Activated T-cell treated with anti-CD3 and anti-CD28 coated beads, Interleukin-2, amount 50 U/mL, for 4 hours (primary cell): ENCODE measurements at places on chromosomes 7 and 10. TPM values are rescaled to one million over a fixed set of nuclear protein-coding genes. Genes with fewer than 3 reads are reported as not detected.

- DNase-seq: no peak
Measured at GRCh38 chr10:63603709-63604445, 82.7 kb downstream of the REEP3 start.

DNA sequence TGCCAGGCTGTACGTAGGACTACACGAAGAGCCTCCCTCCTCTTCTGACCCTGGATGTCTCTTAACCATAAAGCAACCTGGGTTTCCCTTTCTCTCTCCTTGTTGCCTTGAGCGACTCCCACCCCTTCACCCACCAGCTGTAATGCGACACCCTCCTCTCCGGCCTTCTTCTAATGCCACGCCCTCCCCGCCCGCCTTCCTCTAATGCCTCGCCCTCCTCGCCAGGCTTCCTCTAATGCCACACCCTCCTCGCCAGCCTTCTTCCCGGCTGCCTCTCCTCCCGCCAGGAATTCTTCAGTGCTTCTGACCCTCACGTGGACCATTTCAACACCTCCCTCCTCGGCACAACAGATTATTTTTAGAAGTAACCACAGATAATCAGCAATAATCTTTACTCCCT is 348.5 kb upstream of the SHH start:
- no peak for DNase-seq

GRCh38 chr7:26147030-26147429 is 5.0 kb upstream of the NFE2L3 start:
- no peak for DNase-seq

DNA sequence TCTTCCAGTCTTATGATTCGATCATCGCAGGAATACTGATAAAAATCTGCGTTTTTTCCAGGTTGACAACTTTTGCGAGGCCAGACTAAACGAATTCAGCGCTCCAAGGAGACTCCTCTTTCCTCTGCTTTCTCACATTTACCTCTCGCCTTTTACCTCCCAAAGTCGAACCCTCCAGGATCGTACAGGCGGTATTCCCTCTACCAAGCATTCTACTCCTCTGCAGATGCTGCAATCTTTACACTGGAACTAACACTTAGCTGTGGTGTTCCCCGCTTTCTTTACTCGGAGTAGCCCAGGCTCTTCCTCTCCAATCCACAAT is 449 bp downstream of the NUDT5 start:
- no peak for DNase-seq

DNA sequence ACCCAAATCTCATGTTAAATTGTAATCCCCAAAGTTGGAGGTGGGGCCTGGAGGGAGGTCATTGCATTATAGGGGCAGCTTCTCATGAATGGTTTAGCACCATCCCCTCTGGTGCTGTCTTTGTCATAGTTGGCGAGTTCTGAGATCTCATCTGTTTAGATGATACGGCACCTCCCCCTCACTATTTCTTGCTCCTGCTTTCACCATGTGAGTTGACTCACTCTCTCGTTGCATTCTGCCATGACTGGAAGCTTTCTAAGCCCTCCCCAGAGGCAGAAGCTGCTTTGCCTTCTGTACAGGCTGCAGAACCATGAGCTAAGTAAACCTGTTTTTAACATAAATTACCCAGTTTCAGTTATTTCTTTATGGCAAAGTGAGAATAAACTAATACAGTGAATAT is 18.9 kb upstream of the ZNF138 start:
- no peak for DNase-seq

DNA sequence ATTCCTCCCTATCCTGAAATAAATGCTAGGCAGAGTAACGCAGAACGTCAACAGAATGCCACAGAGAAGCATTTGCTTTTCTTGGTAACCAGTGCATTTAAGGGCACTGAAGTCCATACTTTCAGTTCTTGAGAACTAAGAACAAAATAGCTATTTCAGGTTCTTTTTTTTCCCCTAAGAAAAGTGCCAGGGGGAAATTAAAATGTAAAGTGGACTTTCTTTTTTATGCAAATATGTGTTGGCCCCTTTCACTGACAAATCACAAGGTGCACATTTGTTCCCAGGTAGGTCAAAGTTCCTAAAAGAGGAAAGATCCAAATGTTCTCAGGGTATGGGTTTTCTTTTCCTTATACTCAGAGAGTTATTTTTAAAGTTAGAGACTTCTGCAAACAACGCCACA is 151.5 kb downstream of the HPSE2 start:
- no peak for DNase-seq

DNA sequence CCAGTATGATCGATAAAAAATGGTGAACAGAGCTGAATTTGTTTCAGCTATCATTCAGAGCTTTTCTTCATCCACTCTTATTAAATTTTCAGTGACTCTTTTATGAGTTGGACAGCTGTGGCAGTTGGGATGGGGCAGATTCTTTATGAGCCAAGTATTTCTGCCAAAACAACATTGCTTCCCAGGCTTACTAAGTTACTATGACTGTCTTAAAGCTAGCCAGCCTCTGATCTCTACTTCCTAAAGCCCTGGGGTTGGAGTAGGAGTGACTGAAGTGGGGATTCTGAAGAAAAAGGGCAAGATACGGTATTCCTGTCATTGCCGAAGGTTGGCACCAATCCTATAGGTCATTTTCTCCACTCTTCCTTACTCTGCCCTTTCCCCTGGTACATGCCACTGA is 12.7 kb downstream of the RPP30 start:
- no peak for DNase-seq

- peak; percentile 20 for DNase-seq
Measured at GRCh38 chr10:21740989-21741388, 207.0 kb downstream of the MLLT10 start.

DNA sequence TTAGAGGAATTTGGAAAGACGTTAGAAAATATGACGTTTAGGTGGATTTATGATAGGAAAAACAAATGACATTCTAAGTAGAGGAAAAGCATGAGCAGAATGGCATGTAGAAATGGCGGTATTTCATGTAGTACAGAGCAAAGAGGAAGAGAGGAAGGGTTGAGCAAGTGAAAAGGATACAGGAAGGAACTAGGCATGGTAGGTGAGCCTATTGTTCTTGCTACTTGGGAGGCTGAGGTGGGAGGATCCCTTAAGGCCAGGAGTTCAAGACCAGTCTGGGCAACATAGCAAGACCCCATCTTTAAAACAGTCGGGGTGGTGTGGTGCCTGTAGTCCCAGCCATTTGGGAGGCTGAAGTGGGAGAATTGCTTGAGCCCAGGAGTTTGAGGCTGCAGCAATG is 1.2 kb downstream of the GTPBP10 start:
- DNase-seq: no peak

DNA sequence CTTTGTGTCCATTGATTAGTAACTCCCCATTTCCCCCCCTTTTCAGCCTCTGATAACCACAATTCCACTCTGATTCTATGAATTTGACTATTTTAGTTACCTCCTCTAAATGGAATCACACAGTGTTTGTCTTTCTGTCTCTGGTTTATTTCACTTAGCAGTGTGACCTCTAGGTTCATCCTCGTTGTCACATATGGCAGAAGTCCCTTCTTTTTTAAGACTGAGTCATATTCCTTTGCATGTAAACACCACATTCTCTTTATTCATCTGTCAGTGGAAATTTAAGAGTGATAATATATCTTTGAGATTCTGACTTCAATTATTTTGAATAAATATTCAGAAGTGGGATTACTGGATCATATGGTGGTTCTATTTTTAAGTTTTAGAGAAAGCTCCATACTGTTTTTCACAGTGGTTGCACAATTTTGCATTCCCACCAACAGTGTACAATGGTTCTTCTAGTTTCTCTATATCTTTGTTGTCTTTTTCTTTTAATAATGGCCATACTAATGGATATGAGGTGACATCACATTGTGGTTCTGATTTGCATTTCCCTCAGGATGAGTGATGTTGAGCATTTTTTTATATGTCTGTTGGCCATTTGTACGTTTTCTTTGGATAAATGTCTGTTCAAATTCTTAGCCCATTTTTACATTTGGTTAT is 126.1 kb upstream of the GRB10 start:
- no peak for DNase-seq

- no peak for DNase-seq
Measured at GRCh38 chr7:40455485-40455884, 320.7 kb downstream of the SUGCT start.

- DNase-seq: no peak
Measured at GRCh38 chr10:97456686-97457065, 10.7 kb downstream of the ZDHHC16 start.

DNA sequence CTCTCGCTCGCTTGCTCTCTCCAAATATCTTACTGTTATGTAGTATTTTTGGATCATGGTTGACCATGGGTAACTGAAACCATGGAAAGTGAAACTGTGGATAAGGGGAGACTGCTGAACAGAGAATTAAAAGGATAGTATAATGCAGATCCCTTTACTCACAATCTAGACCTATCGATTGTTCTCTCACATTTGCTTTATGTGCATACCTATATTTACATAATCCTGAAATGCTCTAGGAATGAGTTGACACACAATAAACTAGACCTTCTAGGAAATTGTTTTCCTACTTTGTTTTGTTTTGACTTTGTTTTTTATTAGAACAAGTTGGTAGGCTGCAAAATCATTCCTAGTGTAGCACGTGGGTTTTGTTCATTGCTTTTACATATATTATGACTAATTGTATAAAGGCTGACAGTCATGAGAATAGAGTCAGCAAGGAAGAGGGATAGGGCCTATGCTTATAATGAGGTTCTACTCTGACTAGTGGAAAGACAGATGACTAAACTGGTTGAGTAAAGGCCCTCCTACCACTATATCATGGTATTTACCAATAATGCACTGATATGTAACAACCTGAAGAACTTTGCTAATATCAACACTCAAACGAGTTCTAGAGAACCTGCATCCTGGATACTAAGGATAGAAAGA is 175.3 kb upstream of the TARP start:
- no peak for DNase-seq

- DNase-seq: no peak
Measured at GRCh38 chr10:11918384-11918783, 95.2 kb downstream of the PROSER2 start.

- no peak for DNase-seq
Measured at GRCh38 chr10:86176850-86177536, 189.6 kb downstream of the GRID1 start.

Gene ASIC3
- 3.3 TPM for total RNA-seq

Gene DGKI
- total RNA-seq: 1.3 TPM

Gene AGR2
- 0.76 TPM for total RNA-seq

Gene TMEM273
- total RNA-seq: 96.4 TPM

Gene ASB10
- total RNA-seq: not detected

Gene DKK1
- 0.46 TPM for total RNA-seq

Gene AKR1C4
- total RNA-seq: 0.15 TPM

Gene LIPJ
- total RNA-seq: not detected

Gene GNAI1
- total RNA-seq: 7.2 TPM

Gene AS3MT
- total RNA-seq: 0.18 TPM

Gene ZNF655
- 52.5 TPM for total RNA-seq

Gene RBP3
- total RNA-seq: not detected

Gene NPTX2
- total RNA-seq: 0.29 TPM

Gene PTF1A
- not detected for total RNA-seq

Gene EXOSC1
- 60.3 TPM for total RNA-seq

Gene PAPSS2
- total RNA-seq: 0.41 TPM
